ENCODE measurements at places on chromosomes 3 and 15.

DNA sequence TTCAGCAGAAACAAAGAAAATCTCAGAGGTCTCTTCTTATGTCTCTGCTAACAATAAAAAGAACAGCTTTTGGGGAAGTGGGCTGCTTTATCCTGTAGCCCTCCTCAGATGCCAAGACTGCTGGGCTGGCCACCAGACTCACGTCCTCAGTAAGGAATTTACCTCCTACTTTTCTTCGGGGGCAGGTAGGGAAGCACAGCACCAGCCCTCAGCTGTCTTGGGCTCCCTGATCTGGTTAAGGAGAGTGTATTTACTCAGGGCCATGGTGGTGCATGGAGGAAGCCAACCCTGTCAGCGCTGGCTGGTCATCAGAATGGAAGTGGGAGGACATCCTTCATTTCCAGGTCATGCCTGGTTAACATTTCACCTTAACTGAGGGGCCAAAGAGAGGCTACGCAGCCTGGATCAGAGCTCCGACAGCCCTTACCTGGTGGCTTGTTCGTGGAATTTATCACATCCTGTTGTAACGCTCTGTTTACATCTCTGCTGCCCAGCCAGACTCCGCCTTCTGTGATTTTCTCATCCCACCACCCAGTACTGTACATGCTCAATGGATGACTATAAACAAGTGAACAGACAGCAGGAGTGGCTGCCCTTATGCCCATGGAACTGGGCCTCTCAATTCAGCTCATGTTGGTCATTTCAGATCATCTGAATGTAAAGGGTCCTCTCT, 108.3 kb downstream of the IGF2BP2 start:
- no peak for ATAC-seq

DNA sequence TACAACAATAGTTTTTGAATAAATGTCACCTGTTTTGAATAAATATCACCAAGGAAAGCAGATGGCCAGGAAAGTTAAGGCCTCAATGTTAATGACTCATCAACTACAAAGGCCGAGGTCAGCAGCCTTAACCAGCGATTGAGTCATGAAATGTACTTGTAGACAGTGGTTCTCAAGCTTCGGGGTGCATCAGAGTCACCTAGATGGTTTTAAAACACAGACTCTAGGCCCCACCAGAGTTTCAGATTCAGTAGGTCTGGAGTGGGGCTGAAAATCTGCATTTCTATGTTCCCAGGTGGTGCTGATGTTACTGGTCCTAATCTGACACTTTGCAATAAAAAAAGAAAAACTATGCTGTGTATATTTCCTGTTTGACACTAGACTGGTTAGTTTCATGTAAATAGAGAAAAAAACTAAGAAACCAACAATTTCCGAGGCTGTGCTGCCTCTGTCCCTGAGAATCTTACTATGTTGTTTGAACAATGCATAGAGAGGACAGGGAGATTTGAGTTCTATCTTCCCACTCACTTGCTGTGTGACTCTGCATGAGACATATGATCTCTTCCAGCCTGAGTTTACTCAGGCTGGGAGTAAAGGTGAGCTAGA, 9.8 kb downstream of the RAB27A start:
- ATAC-seq, result peak; percentile 73

DNA sequence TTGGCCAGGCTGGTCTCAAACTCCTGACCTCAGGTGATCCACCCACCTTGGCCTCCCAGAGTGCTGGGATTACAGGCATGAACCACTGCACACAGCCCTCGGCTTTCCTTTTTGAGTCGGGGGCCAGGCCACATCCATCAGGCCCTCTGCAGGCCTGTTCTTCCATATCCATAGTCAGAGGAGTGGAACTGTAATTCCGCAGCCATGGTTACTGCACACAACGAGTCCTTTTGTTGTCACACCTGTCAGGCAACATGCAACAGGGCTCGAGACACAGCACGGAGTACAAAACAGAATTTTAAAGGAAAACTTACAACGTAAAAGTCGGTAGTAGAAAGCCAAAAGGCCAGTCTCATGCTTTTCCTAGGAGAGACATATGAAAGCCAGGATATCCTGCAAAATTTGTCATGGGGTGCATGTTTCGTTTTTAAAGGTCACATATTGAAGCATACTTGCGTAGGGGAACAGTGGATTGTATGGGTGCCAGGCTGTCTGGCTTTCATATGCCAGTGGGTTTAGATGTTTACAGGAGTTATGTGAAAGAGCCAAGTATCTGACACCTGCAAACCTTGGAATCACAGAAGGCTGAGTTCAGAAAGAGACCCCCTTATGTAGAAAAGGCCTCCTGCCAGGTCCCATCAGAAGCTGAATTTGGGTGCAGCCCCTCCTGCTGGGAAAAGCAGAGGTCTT, 63.2 kb upstream of the LPP start:
- no peak for ATAC-seq

DNA sequence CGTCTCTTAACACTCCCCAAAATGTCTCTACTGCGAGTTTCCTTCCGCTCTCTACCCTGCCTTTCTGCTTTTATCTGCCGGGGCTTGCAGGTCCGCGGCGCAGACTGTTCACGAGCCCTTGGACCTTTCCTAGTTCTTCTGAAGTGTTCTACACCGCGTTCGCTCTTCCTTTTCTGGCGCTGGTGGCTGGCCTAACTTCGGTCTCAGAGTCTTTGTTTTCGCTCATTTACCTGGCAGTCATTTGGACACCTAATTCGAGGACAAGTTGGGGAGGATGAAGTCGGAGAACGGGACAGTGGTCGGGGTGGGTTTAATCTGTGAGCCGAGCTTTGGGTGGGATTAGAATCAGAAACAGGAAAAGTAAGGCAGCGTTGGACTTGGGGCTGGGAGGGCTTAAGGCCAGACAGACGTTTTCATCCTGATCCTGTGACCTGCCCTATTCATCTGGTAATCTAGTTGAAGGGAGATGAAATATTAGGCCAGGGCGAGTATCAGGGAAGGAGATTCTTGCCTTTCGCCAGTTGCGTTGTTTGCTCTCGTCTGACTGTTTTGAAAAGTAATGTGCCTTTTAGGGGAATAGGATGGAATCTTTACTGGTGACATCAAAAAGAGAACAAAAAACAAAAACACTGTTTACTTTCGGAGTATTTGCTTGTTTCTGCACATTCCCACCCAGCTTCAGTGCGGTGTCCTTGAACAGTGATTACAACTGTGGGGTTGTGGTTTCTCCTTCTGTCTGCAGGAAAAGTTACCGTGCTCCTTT, 1.8 kb downstream of the DIPK2A start:
- ATAC-seq, result no peak

Data from activated T-helper 17 cell treated with anti-CD3 and anti-CD28 coated beads, Interleukin-2, amount 50 U/mL, for 72 hours (primary cell).